ENCODE measurements at places on chromosomes 13 and 19.

DNA sequence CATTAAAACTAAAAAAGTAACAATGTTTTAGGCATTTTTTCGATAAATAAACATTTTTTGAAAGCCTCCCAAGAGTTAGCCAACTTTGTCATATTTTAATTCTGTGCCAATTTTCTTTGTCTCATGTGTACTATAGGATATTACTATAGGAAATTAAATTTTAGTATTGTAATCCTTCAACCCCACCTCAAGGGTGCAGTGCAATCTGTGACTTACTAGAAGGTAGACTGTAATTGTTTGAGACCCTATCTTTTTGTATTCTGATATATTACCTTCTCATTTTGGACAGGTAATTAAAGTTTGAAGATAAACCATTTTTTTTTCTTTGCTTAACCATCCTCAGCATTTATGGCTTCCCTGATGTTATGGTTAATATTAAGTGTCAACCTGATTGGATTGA, 457.8 kb downstream of the PCDH20 start:
- no peak for DNase-seq

GRCh38 chr19:49858088-49858985, 7.4 kb downstream of the PTOV1 start:
- DNase-seq = no peak

DNA sequence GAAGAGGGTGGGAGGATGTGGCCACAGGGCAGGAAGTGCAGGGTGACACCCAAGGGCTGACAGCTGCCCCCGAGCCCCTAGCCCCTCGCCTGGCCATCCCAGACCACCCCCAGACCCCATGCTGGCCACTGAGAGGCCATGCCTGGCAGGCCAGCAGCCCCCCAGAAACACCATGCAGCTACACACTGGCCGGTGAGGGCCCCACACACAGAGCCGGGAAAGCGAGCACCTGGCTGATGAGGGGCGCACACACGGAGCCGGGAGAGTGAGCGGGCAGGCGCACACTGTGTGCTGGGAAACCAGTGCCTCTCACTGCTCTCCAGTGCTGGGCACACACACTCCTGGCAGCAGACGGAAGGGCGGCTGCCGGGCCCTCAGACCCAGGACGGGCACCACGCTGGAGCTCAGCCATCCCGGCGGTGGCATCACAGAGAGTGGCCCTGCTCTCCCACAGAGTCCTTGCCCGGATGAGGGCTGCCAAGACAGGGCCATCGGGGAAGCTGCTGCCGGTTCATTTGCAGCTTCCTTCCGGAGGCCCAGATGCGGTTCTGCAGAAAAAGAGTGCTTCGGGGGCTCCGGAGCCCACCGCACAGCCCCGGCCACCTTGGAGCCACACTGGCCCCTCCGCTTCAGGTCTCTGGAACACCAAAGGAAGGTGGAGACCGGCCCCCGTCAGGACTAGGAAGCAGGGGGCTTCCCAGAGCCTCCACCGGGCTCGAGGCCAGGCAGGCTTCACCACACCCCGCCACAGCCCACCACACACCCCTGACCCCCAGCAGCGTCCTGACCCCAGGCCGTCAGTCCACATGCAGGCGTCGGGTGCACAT, 76.4 kb downstream of the SPACA7 start:
- DNase-seq = no peak

DNA sequence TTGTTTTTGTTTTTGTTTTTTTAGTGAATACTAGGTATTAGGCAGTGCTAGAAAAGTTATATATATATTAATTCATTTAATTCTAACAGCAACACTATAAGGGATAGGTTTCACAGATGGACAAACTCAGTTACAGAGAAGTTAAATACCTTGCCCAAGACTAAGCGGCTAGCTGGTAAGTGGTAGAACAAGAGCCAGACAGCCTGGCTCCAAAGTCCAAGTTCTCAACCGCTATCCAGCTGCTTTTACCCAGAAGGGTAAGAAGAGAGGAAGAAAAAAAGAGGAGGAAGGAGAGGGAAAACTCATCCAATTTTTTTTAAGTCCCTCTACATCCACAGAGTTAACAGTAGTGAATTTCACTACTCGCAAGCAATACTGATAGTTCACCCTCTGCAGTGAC, 217.0 kb downstream of the SPRY2 start:
- no peak for DNase-seq

- no peak for DNase-seq
Measured at GRCh38 chr19:16934489-16934888, 45.7 kb downstream of the F2RL3 start.

DNA sequence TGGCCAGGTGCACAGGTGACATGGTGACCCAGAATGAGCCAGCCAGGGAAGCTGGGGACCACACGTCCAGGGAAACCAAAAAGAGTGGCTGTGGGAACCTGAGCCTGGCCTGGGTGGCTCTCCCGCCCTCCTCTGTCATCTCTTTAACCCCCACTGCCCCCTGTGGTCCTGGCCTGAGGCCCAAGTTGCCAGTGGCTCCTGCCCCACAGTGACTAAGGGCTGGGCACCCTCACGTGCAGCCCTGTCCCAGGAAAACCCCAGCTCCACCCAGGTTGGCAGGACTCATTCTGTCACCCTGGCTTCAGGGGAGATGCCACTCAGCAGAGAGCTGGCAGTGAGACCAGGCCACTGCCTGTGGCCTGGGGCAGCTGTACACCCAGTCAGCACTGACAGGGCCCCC, 30.6 kb upstream of the ISYNA1 start:
- no peak for DNase-seq

DNA sequence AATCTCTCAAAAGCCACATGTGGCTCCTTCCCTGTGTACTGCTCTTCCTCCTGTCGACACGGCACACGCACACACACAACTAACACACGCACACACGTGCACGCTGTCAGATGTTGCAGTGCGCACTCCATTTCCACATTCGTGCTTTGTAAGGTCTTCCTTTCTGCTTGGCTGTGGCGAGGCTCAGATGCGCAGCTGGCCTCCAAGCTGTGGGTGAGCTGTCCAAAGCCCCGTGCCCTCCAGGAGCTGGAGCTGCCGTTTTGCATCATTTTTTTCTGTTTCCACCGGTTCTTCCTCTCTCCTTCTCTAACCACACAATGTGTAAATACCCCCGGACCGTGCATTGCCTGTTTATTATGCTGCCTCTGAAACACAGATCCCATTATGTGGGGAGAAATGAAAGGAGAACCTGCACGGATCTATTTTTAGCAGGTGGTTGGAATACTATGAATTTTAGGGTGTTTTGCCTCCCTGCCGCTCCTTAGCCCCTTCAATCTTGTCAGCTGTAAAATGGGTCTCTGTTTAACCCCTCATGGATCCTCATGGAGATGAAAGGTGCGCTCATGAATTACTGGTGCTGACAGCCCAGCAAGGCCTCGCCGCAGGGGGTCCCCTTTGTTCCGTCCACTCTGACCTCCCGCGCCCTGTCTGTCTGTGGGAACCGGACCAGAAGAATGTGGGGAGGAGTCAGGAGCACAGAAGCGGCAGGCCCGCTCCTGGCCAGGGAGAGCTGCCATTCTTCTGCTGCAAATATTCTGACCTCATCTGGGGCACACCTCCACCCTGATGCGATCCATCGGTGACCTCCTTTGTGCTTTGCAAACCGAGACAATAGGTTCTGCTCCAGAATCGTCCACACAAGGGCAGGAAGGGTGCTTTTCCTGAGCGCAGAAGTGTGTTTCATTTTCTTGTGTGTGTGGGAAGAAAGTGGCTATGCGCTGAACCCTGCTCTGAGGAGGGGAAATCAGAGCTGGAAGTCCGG, 137.7 kb downstream of the SOX1 start:
- no peak for DNase-seq

All from fibroblast of skin of right biceps (primary cell).